Hematopoietic multipotent progenitor cell treated with erythropoietin and hydrocortisone succinate and interleukin-3 and kit ligand, for 8 days (in vitro differentiated cells): ENCODE measurements at places on chromosomes 11 and 22.

- no peak for DNase-seq
These were observed 693.1 kb upstream of the KIRREL3 start for GRCh38 chr11:127693686-127694085.

GRCh38 chr11:78993802-78994430 lies 419.3 kb upstream of the NARS2 start:
- no peak for DNase-seq

GRCh38 chr11:74132833-74133232 lies 38.0 kb downstream of the C2CD3 start:
- DNase-seq: no peak

DNA sequence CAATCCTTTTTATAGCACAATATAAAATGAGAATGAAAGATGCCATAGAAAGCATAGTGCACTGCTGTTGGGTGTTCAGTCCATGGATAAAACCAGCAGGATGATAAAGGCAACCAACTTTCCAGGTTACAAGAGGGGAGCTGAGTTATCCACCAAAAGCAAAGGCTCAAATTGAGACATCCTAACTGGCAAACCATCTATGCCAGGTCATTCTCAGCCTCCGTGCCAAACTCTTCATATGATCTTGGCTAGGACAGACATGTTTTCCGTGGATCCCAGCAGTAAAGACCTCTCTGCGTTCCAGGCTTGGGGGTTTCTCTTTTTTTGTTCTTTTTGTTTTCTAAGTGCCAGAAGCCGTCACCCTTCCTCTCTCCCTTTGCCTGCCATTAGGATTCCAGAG lies 7.3 kb upstream of the APOA1 start:
- DNase-seq: no peak

GRCh38 chr22:26656891-26657851 lies at the start of gene MIAT:
MIAT (plus strand) TSS chr22:26657588.
- DNase-seq: peak; percentile 69

GRCh38 chr11:9144828-9145227 lies 53.4 kb upstream of the SCUBE2 start:
- DNase-seq: no peak

DNA sequence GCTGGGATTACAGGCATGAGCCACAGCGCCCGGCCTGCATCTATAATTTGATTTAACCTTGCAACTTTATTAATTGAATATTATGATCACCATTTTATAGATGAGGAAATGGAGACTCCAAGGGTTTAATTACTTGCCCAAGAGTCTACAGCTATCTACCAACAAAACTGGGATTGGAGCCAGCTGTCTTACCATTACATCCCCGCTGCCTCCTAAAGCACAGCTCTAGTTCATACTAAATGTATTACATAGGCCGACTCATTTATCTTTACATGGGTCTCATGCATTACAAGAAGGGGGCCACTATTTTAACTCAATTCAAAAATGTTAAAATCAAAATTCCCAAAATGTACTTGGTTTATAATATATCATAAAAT lies 14.1 kb upstream of the TMA7B start:
- peak; percentile 57 for DNase-seq

- peak; percentile 80 for DNase-seq
These were observed 33.0 kb upstream of the RIC3 start for GRCh38 chr11:8201644-8202365.

DNA sequence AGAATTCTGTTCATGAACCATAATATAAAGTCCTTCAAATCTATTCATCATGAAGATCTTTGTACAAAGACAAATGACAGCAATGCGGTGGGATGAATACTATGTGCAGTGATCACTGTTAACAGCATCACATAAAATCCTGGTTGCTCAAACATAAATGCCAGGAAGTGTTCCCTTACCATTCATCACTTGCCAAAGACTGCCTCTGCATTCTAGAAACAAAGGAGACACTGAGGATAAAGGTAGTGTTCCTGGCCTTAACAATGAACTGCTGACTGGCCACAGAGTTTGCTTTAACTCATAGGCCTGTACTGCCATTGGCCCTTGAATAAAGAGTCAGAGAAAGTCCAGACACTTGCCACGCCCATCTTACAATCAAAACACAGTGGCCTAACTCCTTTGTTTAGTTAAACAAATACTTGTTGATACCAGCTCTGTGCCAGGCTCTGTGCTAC lies 29.5 kb downstream of the C2CD3 start:
- no peak for DNase-seq

DNA sequence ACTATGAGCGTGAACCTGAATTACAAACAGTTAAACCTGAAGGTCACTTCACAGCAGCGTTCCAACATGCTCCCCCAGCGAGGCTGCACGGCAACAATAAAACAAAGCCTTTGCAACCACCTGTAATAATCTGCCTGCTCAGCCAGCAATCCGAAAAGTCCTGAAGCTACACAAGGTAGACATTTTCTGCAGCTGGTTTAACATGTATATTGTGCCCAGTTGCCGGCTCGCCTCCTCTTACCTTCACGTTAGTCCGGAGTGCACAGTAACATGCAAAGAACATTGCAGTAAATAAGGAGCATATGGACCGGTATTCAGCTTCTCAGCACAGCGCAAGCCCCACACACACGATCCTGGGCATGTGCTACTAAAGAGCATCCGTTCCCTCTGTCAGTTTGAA lies 704.3 kb downstream of the DLG2 start:
- DNase-seq: no peak

GRCh38 chr22:17884893-17885292 lies 110.6 kb upstream of the BID start:
- no peak for DNase-seq

DNA sequence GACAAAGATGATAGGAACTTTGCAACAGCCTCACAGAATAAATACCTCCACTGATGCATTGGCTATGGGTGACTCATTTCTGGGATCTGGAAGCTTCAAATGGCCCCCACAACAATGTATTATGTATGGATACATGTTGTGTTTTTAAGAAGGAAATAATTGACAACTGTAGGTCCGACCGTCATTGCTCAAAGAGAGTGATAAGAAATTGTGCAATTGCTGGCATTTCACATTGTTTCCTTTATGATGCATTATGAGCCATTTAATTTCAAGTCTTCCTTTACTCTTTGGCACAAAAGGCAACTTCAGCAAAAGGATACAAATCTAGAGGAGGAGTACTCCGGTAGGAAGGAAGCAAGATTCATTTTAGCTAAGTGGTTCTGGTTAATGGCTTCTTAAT lies 2.0 kb downstream of the ANO3 start:
- DNase-seq: no peak

GRCh38 chr22:43289531-43289963 lies 53.6 kb downstream of the SCUBE1 start:
- DNase-seq: no peak

- DNase-seq: no peak
These were observed 61.6 kb downstream of the PPP6R3 start for GRCh38 chr11:68521969-68522652.

GRCh38 chr11:79094616-79095015 lies 346.2 kb downstream of the TENM4 start:
- no peak for DNase-seq

GRCh38 chr22:23089633-23090456 lies 19.5 kb downstream of the GNAZ start:
- peak; percentile 20 for DNase-seq

DNA sequence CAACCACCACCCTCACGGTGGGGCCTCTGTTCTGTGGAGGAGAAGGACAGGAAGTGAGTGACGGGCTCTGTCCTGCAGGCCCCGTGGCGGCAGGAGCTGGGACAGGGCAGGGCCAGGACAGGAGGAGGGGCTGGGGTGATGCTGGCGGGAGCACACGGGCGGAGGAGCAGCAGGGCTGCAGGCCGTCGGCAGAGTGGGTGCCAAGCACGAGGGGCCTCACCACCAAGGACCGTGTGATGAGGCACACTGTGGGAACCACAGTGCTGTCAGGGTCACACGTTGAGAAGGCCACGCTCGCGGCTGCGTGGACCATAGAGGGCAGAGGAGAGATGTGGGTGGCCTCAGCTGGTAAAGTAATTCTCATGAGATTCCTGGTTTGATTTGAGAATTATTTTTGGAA lies 8.5 kb downstream of the SCO2 start:
- no peak for DNase-seq

DNA sequence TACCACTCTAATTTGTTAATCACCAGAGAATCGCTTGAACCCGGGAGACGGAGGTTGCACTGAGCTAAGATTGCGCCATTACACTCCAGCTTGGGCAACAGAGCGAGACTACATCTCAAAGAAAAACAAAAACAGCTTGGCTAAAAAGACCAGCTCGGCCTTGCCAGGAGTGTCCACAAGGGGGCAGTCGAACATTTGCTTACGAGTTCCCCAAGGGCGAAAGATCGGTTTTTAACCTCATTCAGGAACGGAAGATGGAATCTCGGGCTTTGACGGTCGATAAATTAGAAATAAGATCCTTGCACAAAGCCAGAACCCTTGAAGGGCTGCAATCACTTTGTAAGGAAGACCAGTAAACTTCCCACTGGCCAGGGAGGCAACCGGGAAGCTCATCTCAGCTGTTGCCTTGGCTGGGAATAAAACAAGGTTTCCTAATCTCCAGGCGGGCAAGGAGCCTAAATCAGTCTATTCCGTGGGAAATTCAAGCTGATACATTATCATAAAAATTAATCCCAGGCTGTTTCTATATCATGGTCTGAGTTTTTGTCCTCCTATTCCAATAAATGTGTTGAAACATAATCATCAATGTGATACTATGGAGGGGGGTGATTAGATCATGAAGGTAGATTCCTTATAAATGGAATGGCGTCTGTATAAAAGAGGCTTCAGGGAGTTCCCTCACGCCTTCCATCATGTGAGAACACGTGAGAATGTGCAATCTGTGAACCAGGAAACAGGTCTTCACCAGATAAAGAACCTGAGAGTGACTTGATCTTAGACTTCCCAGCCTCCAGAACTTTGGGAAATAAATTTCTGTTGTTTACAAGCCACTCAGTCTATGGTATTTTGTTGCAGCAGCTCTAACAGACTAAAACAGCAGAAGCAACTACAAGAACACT lies 14.9 kb upstream of the SLC29A2 start:
- DNase-seq: peak; percentile 84

DNA sequence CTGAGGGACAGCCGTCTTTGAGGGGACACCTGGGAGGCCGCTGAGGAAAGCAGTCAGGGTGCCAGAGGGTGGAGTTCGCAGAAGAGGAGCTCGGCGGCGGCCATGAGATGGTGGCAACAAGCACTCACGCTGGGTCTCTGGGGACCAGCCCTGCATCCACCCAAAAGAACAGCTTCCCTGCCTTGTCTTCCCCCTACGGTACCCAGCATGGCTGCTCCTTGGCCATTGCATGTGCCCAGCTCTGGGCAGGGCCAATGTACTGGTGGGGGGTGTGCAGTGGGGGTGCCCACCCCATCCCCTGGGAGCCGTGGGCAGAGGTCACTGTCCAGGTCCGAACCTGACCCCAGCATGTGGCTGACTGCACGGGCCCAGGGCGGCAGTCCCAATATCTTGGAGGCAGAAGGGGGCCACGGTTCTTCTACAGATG lies 42.3 kb downstream of the OSBPL5 start:
- no peak for DNase-seq

DNA sequence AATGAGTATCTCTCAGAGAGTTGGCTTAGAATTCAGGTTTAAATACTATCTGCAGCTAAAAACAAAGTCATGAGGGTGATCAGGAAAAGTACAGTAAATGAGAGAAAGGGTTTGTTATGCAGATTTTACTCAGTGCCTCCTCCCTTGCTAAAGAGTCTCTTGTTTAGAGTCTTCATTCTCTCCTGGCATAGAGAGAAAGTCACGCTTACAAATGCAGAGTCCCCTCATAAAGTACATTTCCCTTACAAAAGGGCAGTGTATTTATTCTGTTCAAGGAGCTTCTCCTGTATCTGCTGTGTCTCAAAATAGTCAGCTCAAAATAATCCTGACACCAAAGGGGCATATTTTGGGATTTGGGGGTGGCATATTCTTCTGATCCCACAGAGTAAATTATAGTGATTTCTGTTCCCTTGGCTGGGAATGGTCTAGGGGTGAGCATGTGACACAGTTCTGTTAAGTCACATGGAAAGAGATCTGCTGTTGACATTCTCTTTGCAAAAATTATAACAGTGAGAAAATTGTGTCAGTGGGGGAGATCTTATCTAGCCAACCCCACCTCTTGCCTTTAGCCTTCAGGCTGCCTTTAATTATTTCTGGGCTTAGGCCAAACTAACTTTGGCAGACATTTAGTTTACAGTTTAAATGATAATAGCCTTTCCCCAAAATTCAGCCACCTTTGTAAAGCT lies 102.9 kb downstream of the MTNR1B start:
- no peak for DNase-seq

- DNase-seq: peak; percentile 68
These were observed at the start of gene RDX for GRCh38 chr11:110296226-110297075. RDX (minus strand) TSS chr11:110296614; CDS start chr11:110279692, 16,922 bp downstream.

DNA sequence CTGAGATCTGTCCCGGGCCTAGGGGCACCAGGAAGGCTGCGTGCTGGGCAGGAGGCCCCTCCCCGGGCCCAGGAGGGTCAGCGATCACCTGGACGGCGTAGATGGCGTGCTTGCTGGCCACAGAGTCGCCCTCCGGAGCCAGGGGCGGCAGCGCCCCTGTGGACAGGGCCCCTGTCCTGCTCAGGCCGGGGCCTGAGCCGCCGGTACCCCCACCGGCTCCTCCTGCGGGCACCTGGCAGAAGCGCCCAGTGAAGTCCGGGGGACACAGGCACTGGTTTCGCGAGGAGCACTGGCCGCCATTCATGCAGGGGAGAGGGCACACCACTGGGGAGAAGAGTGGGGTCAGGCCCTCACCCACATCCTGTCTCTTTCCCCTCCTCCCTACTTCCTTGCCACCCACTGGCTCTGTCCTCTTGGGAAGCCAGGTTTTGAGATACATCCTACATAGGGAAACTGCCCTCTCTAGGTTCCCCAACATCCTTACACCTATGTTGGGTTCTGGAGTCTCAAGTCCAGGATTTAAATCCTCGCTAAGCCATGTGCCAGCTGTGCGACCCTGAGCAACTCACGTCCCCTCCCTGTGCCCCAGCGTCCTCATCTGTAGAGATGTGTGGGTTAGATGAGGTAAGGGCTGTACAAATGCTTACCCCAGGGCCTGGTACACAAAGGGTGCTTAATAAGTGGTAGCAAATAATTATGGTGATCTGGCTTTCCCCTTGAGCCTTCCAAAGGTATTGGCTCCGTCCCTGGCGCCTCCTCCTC lies 3.9 kb downstream of the LTBP3 start:
- no peak for DNase-seq

GRCh38 chr11:86492370-86493010 lies 117.8 kb downstream of the CCDC81 start:
- no peak for DNase-seq

- DNase-seq: no peak
These were observed 176.5 kb downstream of the LARGE1 start for GRCh38 chr22:33743756-33744155.
